ENCODE measurements at places on chromosomes 4 and X.

GRCh38 chr4:188423039-188423438, 283.8 kb downstream of the TRIML1 start:
- no peak for DNase-seq

- DNase-seq = no peak
Observed at GRCh38 chr4:987624-988513, 1.0 kb downstream of the IDUA start.

DNA sequence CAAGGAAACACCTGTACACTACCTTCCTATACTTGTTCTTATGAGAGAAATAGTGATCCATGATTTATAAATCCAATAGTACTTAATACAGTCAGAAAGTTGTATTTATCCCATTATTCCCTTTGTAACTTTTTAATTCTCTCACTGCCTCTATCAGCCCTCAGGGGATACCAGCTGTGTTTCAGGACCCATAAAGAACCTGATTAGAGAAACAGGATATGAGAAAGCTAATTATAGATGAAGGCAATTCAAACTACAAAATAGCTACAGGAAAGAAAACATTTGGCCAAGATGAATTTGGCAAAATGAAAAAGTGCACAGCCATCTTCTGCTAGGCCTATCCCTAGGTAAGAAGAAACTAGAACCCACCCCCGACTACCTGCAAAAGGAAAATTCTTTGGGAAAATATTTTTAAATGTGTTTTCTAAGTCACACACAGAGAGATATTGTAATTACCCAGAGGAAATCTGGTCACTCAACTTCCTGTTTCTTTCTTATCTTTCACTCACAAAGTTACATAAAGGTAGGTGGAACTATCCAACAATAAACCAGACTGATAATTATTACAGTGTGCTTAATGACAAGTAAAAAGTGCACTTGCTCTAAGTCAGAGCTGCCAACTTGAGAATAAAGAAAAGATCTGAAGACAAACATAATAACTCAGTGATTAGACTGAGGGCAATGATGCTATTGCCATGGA, 836.5 kb upstream of the HTR2C start:
- no peak for DNase-seq

- no peak for DNase-seq
Observed at GRCh38 chr4:110950731-110951130, 327.9 kb upstream of the PITX2 start.

- DNase-seq = no peak
Observed at GRCh38 chr4:113106108-113106507, 56.7 kb downstream of the ANK2 start.

- DNase-seq = no peak
Observed at GRCh38 chr4:110357521-110357920, 118.4 kb upstream of the ENPEP start.

GRCh38 chr4:79164907-79165610, 160.8 kb downstream of the NAA11 start:
- no peak for DNase-seq

DNA sequence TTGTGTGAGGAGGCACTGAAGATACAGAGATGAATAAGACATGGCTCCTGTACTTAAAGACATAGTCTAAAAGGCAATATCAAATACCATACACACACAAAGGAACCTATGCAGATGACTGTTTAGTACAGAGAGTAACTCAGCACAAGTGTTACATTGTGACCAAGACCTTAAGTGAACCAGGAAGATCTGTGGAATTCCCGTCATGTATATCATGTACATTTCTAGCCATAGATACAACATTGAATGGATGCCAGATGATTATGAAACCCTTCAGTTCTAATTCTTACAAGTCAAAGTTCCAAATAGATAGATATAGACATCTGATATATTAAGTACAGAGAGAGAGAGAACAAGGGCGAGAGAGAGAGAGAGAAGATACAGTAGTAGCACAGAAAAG, 73.2 kb downstream of the PAK3 start:
- no peak for DNase-seq

- no peak for DNase-seq
Observed at GRCh38 chrX:20445109-20445508, 178.4 kb upstream of the RPS6KA3 start.

DNA sequence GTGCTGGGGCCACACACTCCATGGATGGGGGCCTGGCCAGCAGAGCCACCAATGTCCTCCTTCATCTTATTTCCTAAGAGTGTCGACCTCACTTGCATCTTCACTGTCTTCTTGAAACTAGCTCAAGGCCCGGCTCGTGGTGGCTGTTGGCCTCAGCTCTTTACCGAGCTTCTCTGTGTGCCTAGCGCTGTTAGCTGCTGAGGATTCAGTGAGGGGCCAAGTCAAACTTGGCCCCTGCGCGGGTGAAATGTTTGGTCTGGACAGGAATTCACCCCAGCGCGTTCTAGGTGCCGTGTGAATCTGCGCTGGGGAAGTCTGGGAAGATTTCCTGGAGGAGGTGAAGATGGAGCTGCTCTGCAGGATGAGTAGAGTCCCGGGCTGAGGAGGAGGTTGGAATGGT, 8.5 kb downstream of the SORCS2 start:
- DNase-seq = no peak

GRCh38 chr4:110631584-110632505, 9.0 kb upstream of the PITX2 start:
- DNase-seq = peak; percentile 62

- no peak for DNase-seq
Observed at GRCh38 chr4:52317981-52318380, 266.9 kb downstream of the SPATA18 start.

DNA sequence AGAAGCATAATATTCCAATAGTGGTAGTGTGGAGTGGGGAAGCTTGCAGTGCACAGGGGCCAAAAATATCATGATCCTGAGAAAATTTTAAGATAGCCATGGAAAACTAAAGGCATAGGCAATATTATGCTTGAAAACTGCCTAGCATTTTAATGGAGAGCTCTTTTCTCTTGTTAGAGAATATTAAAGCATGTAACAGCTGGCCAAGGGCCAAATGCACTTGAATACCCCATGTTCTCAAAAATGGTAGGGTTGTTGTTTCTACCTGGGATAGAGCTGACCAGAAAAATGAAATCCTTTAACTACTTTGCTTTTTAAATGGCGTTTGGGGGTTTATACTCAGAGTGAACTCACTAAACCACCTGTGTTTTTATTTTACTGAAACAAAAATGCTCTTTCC, 739.6 kb upstream of the SLIT2 start:
- DNase-seq = no peak

GRCh38 chr4:183354219-183354618, 32.0 kb upstream of the CLDN24 start:
- no peak for DNase-seq

- DNase-seq = no peak
Observed at GRCh38 chr4:166065324-166065723, 192.3 kb downstream of the TLL1 start.

DNA sequence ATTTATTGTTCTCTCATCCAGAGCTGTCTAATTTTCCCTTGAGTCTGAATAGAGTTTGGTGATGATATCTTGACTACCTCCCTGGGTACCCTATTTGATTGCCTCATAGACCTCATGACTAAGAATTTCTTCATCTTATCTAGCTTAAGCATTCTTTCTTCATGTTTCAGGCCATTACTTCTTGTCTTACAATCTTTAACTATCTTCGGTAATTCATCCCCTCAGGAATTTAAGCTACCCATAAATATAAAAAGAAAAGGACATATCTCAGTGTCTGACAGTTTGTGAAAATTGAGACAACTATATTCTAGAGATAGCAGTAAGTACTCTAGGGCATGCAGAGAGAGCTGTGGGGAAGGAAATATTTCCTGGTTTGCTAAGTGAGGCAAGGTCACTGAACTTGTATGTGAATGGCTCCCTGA, 466.1 kb upstream of the GRID2 start:
- DNase-seq = peak; percentile 42

- no peak for DNase-seq
Observed at GRCh38 chrX:115988825-115989224, 181.7 kb upstream of the AGTR2 start.

- no peak for DNase-seq
Observed at GRCh38 chrX:15903186-15903681, 48.6 kb upstream of the AP1S2 start.

DNA sequence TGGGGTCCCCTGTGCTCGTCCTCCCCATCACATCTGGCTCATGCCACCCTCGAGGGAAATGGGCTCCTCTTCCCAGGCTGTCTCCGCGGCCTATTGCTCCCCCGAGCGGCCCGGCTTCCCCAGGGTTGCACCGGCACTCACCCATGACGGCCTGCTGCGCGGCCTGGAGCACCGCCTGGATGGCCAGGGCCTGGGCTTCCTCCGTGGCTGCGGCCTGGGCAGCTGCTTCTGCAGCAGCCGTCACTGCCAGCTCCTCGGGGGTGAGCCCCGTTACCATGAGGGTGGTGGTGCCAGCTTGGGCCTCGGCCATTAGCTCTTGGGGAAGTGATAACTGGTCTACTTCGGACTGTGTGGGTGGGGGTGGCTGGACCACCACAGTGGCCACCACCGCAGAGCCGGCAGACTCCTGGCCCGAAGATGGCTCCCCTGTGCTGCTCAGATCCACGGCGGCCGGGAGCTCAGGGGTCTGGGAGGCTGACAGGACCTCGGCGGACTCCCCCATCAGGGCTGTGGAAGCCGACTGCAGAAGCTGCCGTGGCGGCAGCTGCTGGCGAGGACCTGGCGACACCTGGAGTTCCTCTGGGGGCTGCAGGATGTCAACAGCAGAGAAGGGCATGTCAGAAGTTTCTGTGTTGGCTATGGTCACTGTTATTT, 8.1 kb upstream of the RENBP start:
- DNase-seq = no peak

- no peak for DNase-seq
Observed at GRCh38 chr4:113904877-113905276, 74.6 kb downstream of the ARSJ start.

DNA sequence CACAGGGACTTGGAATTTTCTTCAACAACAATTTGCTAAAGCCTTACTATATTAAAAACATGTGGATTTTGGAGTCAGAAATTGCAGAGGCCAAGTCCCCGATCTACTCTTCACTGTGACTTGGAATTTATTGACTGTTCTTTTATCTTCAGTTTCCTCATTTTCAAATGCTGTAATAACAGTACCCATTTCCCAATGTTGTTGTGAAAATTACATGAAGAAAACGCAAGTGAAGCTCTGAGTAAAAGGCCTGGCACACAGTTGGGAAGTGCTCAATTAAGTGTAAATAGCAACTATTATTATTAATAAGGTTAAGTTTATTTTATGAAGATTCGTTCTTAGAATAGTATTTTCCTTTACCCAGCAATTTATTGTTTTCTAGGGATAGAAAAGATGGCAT, 15.7 kb downstream of the STBD1 start:
- DNase-seq = no peak

DNA sequence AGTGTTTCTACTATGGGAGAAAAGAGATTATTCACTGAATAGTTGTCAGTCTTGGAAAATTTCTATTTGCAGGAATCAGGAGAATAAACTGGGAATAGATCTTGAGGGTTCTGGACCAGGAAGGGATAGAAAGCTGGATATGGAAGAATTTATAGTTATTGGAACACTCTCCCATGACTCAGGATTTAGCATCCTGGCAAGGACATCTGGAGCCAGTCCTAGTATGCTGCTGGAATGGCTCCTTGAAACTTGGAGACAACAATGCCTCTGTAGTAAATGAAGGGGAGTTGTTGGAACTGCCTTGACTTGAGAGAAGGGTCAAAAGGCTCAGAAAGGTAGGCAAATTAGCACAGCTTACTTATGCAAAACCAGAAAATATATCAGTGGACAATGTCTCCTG, 23.5 kb upstream of the THOC2 start:
- no peak for DNase-seq

DNA sequence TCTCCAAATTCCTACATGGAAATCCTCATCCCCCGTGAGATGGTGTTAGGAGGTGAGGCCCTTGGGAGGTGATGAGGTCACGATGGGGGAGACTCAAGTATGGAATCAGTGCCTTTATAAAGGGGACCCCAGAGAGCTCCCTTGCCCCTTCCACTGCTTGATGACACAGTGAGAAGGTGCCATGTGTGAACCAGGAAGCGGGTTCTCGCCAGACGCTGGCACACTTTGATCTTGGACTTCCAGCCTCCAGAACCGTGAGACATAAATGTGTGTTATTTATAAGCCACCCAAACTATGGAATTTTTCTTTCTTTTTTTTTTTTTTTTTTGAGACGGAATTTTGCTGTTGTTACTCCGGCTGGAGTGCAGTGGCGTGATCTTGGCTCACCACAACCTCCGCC, 237.6 kb downstream of the DHRSX start:
- no peak for DNase-seq

DNA sequence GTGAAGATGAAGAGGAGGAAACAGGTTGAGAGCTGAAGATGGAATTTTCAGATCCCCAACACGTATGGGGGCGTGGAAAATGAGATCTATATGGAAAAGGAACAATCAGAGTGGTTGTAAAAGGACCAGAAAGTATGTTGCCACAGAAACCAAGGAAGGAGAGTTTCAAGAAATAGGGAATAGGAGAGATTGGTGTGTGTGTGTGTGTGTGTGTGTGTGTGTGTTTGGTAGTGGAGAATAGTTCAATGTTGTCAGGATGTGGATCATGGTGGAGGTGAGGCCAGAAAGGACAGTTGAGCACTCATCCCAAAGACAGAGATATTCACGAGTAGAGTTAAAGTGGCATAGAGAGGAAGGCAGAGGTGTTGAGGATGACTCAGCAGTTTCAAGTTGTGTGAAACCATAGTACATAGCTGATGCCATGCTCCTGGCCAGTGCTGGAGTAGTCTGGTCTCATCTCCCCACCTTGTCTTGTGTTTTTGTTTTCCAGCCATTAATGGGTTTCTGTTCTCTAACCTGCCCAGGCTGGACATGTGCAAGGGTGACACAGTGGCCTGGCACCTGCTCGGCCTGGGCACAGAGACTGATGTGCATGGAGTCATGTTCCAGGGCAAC, 36.1 kb downstream of the HEPH start:
- no peak for DNase-seq

DNA sequence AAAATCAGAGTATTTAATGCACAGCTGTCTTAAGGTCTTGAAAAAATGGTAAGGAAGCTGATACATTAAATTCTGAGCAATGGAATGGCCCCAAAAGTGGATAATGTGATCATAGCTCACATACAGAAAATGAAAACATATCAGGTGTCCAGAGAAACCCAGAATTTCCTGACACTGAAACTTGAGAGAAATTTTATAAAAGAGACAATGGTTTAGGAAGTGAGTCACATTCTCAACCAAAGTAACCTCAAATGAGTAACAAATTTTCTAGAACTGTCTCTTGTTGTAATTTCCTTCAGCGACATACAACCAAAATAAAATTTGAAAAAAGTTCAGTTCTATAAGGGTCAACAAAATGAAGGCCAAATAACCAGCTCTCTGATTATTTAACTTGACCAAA, 37.4 kb upstream of the PACRGL start:
- peak; percentile 19 for DNase-seq

- DNase-seq = no peak
Observed at GRCh38 chrX:135528756-135529155, 8.3 kb downstream of the INTS6L start.

DNA sequence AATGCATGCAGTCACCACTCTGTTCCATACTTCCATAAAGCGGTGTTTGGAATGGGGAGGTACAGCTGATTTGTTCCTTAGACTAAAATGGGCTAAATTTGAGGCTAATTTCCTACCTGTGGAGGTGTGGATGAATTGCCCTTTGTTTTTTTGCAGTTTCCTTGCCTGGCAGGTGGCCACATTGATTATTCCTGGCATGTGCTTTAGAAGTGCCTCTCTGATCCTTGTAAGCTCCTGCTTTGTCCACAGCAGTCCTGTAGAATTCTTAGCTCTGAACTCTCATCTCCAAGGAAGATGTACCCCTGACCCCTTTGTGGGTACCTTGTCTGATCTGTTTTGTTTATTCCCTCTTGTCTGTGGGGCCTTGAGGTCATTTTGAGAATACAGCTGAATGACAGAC, 136.8 kb downstream of the ADGRL3 start:
- no peak for DNase-seq

Measured in skeletal muscle cell (primary cell).